Activated T-helper 1 cell treated with Interleukin-2 at 50 U/mL for 16 hours (primary cell): ENCODE measurements at places on chromosomes 7 and 10.

GRCh38 chr10:128738386-128738915, 612.2 kb upstream of the MKI67 start:
- DNase-seq: no peak

DNA sequence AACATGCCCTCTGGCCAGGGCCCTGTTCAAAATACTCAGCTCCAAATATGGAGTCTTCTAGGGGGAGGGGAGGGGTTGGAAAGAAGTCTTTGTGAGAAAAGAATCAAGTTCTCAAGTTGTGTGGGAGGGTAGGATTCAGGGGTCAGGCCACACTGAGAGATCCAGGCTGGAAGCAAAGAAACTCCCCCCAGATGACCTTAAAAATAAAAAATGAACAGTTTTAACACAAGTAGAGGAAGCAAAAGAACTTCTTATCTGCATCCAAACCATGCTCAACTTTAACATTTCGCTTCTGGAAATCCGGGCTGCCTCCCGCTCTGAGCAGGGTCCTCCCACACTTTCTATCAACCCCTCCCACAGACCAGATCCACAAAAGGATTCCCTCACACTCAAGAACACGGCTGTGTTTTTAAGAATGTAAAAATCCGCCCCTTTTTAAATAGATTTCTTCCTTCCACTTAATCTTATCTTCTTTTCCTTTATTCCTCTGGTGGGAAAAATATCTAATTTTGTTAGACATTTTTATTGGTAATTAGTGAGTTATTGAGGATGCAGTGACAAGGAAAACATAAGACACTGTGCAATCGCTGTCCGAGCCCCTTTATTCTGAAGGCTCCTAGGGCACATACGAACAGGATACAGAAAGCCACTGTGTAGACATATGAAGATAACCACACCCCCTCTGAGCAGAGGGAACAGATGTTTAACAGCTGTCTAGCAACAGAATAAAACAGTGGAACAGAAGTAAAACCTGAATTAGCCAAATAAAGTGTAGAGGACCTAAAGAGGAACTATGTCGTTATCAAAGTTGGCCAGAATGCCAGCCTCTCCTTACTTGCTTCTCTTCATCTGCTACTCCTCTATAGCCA, 43.8 kb downstream of the CYTH3 start:
- DNase-seq: no peak

- DNase-seq: no peak
Observed at GRCh38 chr7:81780914-81781693, 11.3 kb upstream of the HGF start.

DNA sequence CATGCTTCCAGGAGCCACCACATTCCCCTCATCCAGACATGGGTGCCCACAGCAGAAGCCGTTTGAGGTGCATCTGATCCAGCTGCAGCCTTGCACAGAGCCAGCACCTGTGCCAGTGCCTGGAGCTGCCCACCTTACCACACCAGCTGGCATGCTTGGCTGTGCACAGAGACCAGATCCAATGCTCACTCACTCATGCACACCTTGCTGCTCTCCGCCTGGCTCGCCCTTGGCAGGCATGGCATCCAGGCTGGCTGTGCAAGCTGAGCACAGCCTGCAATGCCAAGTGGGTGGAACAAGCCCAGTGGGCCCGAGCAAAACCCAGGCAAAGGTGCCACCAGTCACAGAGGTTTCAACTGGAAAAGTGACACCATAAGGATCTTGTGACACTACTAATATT, 66.9 kb upstream of the SEMA3A start:
- DNase-seq: no peak

DNA sequence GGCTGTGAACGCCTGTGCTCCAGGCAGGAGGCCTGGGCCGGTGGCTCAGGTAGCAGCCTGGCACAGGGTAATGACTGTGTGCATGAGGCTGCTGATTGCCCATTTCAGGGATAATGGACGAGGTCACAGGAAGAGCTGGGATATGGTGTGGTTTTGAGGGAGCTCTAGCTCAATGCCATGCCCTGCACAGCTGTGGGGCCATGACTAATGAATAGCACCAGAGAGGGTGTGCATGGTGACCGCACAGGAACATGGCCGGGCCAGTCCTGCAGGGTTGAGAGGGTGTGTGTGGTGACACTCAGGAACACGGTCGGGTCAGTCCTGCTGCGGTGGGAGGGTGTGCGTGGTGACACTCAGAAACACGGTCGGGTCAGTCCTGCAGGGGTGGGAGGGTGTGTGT, 21.8 kb downstream of the NKX6-2 start:
- no peak for DNase-seq

GRCh38 chr10:44510379-44511115, 125.7 kb upstream of the CXCL12 start:
- DNase-seq: no peak

DNA sequence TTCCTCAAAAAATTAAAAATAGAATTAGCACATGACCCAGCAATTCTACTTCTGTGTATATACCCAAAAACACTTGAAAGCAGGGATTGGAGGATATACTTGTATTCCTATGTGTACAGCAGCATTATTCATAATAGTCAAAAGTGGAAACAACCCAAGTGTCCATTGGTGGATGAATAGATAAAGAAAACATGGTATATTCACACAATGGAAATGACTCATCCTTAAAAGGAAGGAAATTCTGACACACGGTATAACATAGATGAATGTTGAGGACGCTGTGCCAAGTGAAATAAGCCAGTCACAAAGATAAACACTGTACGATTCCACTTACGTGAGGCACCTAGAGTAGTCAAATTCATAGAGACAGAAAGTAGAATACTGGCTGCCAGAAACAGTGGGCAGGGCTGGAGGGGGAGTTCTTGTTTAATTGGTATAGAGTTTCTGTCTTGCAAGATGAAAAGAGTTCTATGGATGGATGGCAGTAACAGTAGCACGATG, 26.6 kb upstream of the KAT6B start:
- DNase-seq: no peak

GRCh38 chr7:4833691-4834600, 27.9 kb downstream of the PAPOLB start:
- no peak for DNase-seq

GRCh38 chr7:55046582-55047342, 27.9 kb downstream of the EGFR start:
- no peak for DNase-seq
